A549 treated with RU486 at 1 μM for 4 hours (cell line): ENCODE measurements at places on chromosomes 11 and 22. TPM values are rescaled to one million over a fixed set of nuclear protein-coding genes. Genes with fewer than 3 reads are reported as not detected.

The DDX25 gene
- total RNA-seq: 0.10 TPM in 1 of 5 replicates, not detected in the others

The DUSP8 gene
- total RNA-seq: 1.3 to 2.5 TPM (median 1.7 TPM) in 5 replicates

The VSIG10L2 gene
- total RNA-seq: not detected in 5 replicates

The CBLIF gene
- not detected in 5 replicates for total RNA-seq

The GAB4 gene
- not detected in 5 replicates for total RNA-seq

The PLA2G3 gene
- total RNA-seq: not detected in 5 replicates

The TMX2 gene
- 144 to 163 TPM (median 153 TPM) in 5 replicates for total RNA-seq

The CRYBB3 gene
- not detected in 5 replicates for total RNA-seq

The ZBTB16 gene
- not detected in 5 replicates for total RNA-seq

The FGF4 gene
- total RNA-seq: not detected in 5 replicates

The KDM4E gene
- not detected in 5 replicates for total RNA-seq

The GRAP2 gene
- total RNA-seq: not detected in 5 replicates

The APOA5 gene
- not detected in 5 replicates for total RNA-seq

The SYT7 gene
- 0.71 to 1.4 TPM (median 0.88 TPM) in 5 replicates for total RNA-seq

The FDXACB1 gene
- 0.88 to 1.6 TPM (median 1.6 TPM) in 5 replicates for total RNA-seq

The TIRAP gene
- 6.2 to 6.8 TPM (median 6.3 TPM) in 5 replicates for total RNA-seq

The INS gene
- total RNA-seq: not detected in 5 replicates

The MRGPRX3 gene
- total RNA-seq: not detected in 5 replicates

The OLFML1 gene
- total RNA-seq: 0.18 TPM in 1 of 5 replicates, not detected in the others

The TMPRSS4 gene
- total RNA-seq: 0.12 TPM in 1 of 5 replicates, not detected in the others

The LDHAL6A gene
- not detected in 5 replicates for total RNA-seq

The PKNOX2 gene
- not detected in 5 replicates for total RNA-seq

The ASPHD2 gene
- total RNA-seq: 0.83 to 1.3 TPM (median 1.0 TPM) in 5 replicates

The KCNA4 gene
- not detected in 5 replicates for total RNA-seq

The ATF4 gene
- 342 to 432 TPM (median 372 TPM) in 5 replicates for total RNA-seq

The PIH1D2 gene
- 0.83 to 1.4 TPM (median 1.2 TPM) in 5 replicates for total RNA-seq

The C22orf15 gene
- total RNA-seq: not detected in 5 replicates

The APOBEC3G gene
- total RNA-seq: not detected in 5 replicates

The NFAM1 gene
- not detected in 5 replicates for total RNA-seq

The MS4A1 gene
- not detected in 5 replicates for total RNA-seq

The GGTLC2 gene
- total RNA-seq: not detected in 5 replicates

The INPP5J gene
- total RNA-seq: 0.51 to 0.77 TPM (median 0.65 TPM) in 5 replicates

The OR2AG2 gene
- total RNA-seq: not detected in 5 replicates
